Ascending aorta (tissue), 2 donors: ENCODE measurements at places on chromosomes 2 and 18.

GRCh38 chr2:204479557-204479956 lies 65.7 kb upstream of the PARD3B start:
- H3K27ac ChIP-seq: no peak overlapping the region
- H3K4me3 ChIP-seq: no peak overlapping the region
- no peaks in the 10 kb centered on the region for H3K27me3 ChIP-seq
- H3K4me1 ChIP-seq: no peaks in the 10 kb centered on the region

- no peaks in the 10 kb centered on the region for H3K36me3 ChIP-seq
- no peak for DNase-seq
- H3K4me1 ChIP-seq: no peaks in the 10 kb centered on the region
- H3K27ac ChIP-seq: no peak overlapping the region
Observed at GRCh38 chr2:67037655-67038054, 359.5 kb upstream of the ETAA1 start.

GRCh38 chr2:73006969-73007710 lies 64.4 kb downstream of the SFXN5 start:
- peaks cover 17% of the 10 kb centered on the region for H3K4me1 ChIP-seq
- H3K27me3 ChIP-seq: no peaks in the 10 kb centered on the region

GRCh38 chr2:84880645-84881521 lies at the start of gene TRABD2A:
Gene TRABD2A (minus strand): TSS chr2:84881084. CDS start chr2:84881039, 45 bp downstream.
- H3K27ac ChIP-seq: no peak within 1 kb of the TSS
- H3K36me3 ChIP-seq: no peaks in the 10 kb centered on the region
- H3K4me3 ChIP-seq: peak within 1 kb of the TSS; percentile 75
- H3K4me1 ChIP-seq: peaks cover 2% of the 10 kb centered on the region

DNA sequence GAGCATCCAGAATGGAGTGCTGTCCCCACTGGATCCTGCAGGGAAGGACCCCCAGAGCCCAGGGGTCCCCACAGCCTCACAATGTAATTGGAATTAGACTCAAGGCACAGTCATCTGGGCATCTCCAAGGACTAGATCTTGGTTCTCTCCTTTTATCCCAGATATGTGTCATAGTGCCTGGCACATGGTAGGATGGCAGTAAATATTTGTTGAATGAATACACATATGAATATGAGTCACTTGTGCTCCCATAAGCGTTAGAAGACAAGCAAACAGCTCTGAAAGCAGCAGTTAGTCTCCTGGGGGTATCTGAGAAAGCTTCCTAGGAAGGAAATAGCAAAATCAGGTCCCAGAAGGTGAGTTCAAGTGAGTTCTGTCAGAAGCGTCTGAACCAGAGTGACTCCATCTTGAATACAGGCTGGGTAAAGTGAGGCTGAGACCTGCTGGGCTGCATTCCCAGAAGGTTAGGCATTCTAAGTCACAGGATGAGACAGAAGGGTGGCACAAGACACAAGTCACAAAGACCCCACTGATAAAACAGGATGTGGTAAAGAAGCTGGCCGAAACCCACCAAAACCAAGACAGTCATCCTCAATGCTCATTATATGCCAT lies 234.1 kb upstream of the ID2 start:
- no peak overlapping the region for H3K4me3 ChIP-seq
- DNase-seq: no peak
- H3K27ac ChIP-seq: no peak overlapping the region
- no peaks in the 10 kb centered on the region for H3K27me3 ChIP-seq

DNA sequence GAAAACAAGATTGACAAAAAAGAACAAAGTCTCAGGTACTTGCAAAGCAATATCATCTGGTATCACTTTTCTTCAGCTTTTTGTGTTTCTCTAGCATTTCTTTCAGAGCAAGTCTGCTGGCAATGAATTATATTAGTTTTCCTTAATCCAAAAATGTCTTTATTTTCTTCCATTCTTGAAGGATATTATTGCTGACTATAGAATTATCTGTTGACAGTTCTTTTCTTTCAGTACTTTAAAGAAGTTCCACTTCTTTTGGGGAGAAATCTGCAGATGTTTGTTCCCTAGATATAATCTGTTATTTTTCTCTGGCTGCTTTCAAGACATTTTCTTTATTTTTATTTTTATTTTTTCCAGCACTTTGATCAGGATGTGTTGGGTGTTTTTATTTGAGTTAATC lies 161.8 kb upstream of the SPRED2 start:
- H3K4me3 ChIP-seq: no peak overlapping the region
- no peak for DNase-seq
- no peaks in the 10 kb centered on the region for H3K36me3 ChIP-seq
- no peak overlapping the region for H3K27ac ChIP-seq

DNA sequence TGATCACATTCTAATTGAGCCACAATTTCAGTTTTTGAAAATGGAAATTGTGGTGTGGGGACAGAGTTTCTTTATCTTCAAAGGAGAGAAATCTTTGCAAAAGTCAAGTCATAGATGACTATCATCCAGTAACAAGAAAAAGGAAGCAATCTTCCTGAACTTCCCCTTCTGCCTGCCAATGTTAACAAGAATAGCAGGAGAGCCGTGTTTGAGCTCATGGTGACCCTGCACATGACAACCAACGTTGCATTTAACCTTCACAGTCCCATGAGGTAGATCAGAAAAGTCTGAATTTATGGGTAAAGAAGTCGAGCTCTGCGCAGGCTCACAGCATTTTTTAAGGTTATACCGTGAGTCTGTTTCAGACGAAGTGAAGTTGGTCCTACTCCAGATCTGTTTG lies 454.9 kb downstream of the LPIN1 start:
- H3K27ac ChIP-seq: no peak overlapping the region
- no peak for DNase-seq
- H3K4me1 ChIP-seq: no peaks in the 10 kb centered on the region
- no peaks in the 10 kb centered on the region for H3K27me3 ChIP-seq
- no peaks in the 10 kb centered on the region for H3K36me3 ChIP-seq

DNA sequence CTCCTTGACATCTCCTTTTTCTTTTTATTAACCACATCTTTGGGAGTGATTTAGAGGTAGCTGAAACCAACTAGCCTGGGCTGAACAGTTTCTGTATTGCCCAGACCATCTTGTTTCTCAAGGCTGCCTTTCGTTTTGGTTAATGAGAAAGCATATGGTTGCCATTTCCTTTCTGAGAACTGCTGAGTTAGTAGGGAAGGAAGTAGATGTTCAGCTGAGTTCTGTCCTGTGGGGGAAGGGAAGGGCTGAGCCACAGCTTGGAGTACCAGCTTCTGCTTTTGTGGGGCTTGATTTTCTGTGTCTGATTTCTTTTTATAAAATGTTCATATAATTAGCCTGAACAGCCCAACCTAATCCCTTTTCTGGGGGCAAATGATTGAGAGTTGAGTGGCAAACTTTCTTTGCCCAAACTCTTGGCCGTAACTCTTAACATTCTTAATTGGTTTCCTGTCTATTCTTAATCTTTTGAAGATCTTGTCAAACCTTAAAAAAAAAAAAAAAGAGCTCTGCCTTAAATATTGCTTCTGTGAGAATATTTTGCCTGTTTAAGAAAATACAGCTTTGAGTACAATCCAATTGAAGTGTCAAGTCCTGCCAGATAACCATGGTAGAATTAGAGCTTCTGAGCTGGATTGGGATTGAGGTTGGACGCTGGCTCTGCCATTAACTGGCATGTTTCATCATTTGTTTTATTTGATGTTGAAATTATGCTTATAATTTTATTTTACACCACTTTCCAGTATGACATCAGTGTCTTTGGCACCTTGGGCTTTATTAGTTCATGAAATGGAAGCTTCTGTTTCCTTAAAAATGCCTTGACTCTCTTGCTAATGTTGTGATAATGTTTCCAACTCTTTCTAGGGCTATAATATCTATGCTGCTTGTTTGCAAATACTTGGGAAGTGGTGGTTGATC lies 1.9 kb upstream of the NABP1 start:
- H3K4me1 ChIP-seq: peaks cover 4% of the 10 kb centered on the region
- peak overlapping the region; percentile 96 for H3K27ac ChIP-seq
- no peak overlapping the region for H3K4me3 ChIP-seq
- H3K36me3 ChIP-seq: no peaks in the 10 kb centered on the region
- DNase-seq: peak; percentile 31
- no peaks in the 10 kb centered on the region for H3K27me3 ChIP-seq

DNA sequence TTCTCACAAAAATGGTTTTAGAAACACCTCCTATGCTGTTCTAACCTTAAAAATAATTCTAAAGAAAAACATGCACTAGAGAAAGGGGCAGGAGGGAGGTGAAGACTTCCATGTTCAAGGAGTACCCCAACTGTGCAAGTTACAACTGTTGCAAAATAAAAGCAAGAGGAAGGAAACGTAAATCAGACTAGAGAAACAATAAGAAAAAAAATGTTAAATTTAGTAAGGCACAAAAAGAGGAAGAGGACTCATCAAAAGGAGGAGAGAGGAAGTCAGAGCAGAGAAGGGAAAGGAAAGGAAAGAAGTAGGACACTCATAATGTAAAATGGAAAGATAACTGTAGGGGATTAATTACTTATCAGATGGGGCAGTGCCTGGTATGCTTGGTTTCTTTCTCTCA lies 34.1 kb downstream of the RAPH1 start:
- H3K36me3 ChIP-seq: no peaks in the 10 kb centered on the region
- no peaks in the 10 kb centered on the region for H3K4me1 ChIP-seq
- no peak overlapping the region for H3K27ac ChIP-seq
- no peaks in the 10 kb centered on the region for H3K27me3 ChIP-seq

- H3K27ac ChIP-seq: no peak overlapping the region
- no peak overlapping the region for H3K4me3 ChIP-seq
- no peaks in the 10 kb centered on the region for H3K4me1 ChIP-seq
- DNase-seq: no peak
Observed at GRCh38 chr2:79723830-79724229, 211.0 kb downstream of the CTNNA2 start.

DNA sequence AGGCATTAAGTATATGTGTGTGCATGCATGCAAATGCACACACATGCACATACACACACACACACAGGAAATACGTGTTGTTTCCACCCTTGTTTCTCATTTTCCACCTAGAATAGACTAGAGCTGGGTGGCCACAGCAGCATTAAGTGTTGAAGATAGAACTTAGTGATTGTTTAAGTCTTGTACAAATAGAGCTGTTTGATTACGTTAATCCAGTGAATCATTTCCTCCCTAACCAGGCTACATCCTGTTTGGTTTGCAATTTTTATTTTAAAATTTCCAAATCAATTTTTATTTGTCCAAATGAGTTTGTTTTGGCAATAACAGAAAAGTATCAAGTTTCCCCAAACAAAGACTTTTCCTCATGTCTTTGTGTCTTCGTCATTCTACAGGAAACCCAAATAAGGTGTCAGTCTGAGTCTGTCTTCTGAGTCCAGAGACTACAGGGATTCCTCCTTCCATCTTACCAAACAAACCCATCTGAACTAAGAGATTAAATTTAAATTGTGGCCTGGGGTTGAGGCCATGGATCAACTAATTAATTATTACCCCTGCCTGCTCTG lies 74.6 kb upstream of the GALNT5 start:
- no peak overlapping the region for H3K27ac ChIP-seq
- H3K27me3 ChIP-seq: no peaks in the 10 kb centered on the region
- H3K4me1 ChIP-seq: no peaks in the 10 kb centered on the region
- H3K36me3 ChIP-seq: no peaks in the 10 kb centered on the region
- DNase-seq: no peak

- no peaks in the 10 kb centered on the region for H3K27me3 ChIP-seq
- H3K36me3 ChIP-seq: no peaks in the 10 kb centered on the region
- H3K4me1 ChIP-seq: peaks cover 6% of the 10 kb centered on the region
- H3K4me3 ChIP-seq: no peak overlapping the region
- no peak for DNase-seq
Observed at GRCh38 chr2:121625953-121626352, 23.3 kb downstream of the CLASP1 start.

DNA sequence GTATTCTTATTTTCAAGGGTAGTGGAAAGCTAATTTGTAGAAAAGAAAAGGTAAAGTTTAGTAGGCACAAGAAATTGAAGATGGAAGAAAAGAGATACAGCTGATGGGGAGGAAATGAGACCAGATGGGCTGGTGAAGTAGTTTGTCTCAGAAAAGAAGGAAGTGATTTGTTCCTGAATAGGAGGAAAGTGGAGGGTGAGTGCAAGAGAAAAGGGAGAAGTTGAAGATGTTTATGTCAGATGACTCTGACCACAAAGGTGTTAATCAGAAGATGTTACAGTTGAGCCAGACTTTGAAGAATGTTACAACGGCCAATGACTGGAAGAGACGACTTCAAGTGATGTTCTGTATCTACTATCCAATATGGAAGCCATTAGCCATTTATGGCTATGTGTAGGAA lies 21.2 kb downstream of the ZSCAN30 start:
- H3K4me3 ChIP-seq: no peak overlapping the region
- no peaks in the 10 kb centered on the region for H3K4me1 ChIP-seq
- H3K27ac ChIP-seq: no peak overlapping the region
- DNase-seq: no peak
- H3K36me3 ChIP-seq: no peaks in the 10 kb centered on the region

DNA sequence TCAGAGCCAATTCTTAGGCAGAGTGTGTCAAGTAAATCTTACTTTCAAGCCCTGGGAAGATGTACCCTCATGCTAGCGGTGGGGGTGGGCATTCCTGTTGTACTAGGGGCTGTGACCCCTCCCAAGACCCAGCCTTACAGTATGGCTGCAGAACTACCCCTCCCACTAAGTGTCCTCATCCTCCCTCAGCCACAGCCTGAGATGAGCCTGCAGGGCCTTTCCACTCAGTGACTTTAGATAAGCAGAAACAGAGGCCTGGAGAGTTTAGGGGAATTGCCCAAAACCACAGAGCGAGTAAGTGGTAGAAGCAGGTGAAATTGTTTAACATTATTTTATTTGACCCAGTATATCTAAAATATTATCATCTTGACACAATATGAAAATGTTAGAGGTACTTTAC lies 36.6 kb downstream of the TTC32 start:
- DNase-seq: no peak
- no peaks in the 10 kb centered on the region for H3K36me3 ChIP-seq
- no peak overlapping the region for H3K27ac ChIP-seq
- no peaks in the 10 kb centered on the region for H3K27me3 ChIP-seq
- no peak overlapping the region for H3K4me3 ChIP-seq

DNA sequence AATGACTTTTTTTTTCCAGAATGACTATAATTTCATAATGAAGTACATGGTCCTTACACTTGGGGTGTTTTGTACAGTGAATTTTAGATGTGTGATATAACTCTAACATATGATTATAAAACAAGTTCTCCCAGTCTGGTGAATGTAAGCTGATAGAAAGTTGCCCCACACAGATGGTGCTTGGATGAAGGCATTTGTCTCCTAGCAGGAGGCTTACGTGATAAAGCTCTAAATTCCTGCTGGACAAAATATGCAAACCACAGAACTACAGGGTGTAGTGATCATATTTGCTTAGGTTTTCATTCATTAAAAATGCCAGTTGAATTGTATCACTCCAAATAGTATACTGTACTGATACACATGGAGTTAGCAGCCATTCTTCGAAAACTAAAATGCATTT lies 85.5 kb downstream of the DSC3 start:
- no peaks in the 10 kb centered on the region for H3K4me1 ChIP-seq
- no peak overlapping the region for H3K27ac ChIP-seq
- no peak for DNase-seq
- no peaks in the 10 kb centered on the region for H3K27me3 ChIP-seq
- no peaks in the 10 kb centered on the region for H3K36me3 ChIP-seq

GRCh38 chr2:240350006-240350355 lies 85.5 kb upstream of the GPC1 start:
- no peaks in the 10 kb centered on the region for H3K27me3 ChIP-seq
- DNase-seq: no peak
- H3K36me3 ChIP-seq: no peaks in the 10 kb centered on the region
- H3K4me1 ChIP-seq: no peaks in the 10 kb centered on the region
- H3K27ac ChIP-seq: no peak overlapping the region
